ENCODE measurements at places on chromosomes 13 and 19. TPM values are rescaled to one million over a fixed set of nuclear protein-coding genes. Genes with fewer than 3 reads are reported as not detected.

DNA sequence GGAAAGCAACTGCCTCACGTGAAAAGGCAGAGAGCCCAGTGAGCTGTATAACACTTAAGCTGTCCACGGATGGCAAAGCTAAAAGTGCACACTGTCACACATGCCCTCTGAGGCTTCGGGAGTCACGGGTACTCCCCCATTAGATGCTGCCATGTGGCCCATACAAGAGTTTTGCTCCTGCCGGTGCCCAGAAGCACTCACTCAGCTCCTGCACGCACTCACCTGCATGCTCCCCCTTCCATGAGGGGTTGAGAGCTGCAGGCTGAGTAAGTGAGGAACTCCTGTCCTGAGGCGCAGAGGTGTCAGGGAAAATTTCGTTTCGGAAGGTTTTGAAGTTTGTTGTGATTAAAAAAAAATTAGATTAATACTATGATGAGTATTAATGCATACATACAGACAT is 939.2 kb upstream of the ATXN8OS start:
- no peak for DNase-seq

GRCh38 chr19:40163541-40164129 is 27.6 kb upstream of the MAP3K10 start:
- DNase-seq, result no peak

- DNase-seq, result no peak
Measured at GRCh38 chr13:108463340-108463739, 166.1 kb upstream of the MYO16 start.

GRCh38 chr19:4067396-4068046 is 822 bp upstream of the ZBTB7A start:
- DNase-seq, result no peak

DNA sequence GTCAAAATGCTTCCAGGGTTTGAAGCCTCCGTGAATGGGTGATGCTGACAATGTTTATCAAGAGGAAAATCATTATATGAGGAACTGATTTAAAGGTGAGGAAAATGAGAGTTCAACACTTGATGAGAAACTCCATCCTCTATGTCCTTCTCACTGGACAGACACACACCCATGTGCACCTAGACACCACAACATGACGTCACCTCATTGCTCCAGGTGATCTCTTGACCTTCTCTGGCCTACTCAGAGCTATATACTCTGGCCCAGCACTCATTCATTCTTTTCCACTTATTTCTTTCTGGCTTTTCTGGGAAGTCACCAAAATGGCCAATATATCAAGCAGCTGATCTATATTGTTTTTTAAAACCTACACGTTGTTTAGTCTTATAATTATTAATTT is 778.7 kb upstream of the PCDH20 start:
- no peak for DNase-seq

The SPPL2B gene
- polyA plus RNA-seq, result 44.3 TPM

The KIR2DL3 gene
- 0.10 TPM for polyA plus RNA-seq

The NTF4 gene
- polyA plus RNA-seq, result 2.7 TPM

Measured in right renal cortex interstitium (tissue), 3 donors.